ENCODE measurements at places on chromosomes 11 and 22.

DNA sequence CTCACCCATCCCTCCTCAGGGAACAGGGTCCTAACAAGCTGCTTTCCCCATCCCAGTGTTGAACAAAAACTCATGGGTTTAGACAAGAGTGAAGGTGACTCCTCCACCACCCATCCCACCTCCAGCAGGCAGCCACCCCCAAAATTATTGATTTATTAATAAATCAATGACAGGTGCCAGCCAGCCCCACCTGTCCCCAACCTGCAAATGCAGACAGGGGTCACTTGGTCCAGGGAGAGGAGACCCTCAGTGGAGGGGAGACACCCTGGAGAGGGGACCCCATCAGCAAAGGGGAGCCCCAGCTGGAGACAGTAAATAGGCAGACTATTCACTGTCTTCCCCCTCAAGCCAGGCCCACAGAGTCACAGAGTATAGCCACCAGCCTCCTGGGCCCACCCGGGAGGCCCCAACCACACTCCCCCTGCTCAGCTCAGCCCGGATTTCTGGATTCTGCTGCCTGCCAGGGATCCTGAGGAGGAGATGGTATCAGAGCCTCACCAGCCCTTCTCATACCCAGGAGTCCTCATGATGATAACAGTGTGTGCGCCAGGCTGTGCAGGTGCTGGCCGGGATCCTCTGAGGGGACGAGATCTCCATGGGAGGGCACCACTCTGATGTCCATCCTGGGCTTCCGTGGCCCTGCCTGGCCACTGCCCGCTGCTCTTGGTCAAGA is 8.8 kb upstream of the CD81 start:
- DNase-seq: no peak

- no peak for DNase-seq
Observed at GRCh38 chr11:65096926-65097325, 912 bp downstream of the VPS51 start.

GRCh38 chr11:109885006-109885405 is 208.2 kb upstream of the ZC3H12C start:
- DNase-seq: no peak

- DNase-seq: no peak
Observed at GRCh38 chr11:34558211-34558610, 44.6 kb upstream of the ELF5 start.
